ENCODE measurements at places on chromosomes 2 and 18.

- no peak for DNase-seq
Observed at GRCh38 chr2:201407265-201407664, 44.0 kb downstream of the TRAK2 start.

- DNase-seq: no peak
Observed at GRCh38 chr2:33265584-33266338, 210.7 kb upstream of the RASGRP3 start.

- DNase-seq: no peak
Observed at GRCh38 chr2:61640406-61640805, 102.2 kb upstream of the XPO1 start.

- peak; percentile 17 for DNase-seq
Observed at GRCh38 chr2:71070294-71071093, 2.0 kb downstream of the NAGK start.

DNA sequence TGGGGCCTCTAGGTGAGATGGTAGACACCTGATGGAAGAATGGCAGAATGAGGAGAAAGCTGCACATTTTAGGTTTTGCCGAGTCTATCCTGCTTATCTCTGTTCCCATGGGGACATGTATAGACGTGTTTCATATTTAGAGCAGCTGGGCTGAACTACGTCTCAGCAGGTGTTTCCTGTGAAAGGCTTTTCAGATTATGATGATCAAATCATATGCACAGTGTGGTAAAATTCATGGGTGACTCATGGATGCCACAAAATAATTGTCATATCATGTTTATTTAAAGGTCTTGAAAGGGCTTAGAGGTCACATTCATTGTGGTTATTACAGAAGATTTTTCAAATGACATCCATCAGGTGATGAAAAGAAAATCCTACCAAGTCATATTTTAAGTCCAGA, 90.5 kb downstream of the ICOS start:
- peak; percentile 57 for DNase-seq

DNA sequence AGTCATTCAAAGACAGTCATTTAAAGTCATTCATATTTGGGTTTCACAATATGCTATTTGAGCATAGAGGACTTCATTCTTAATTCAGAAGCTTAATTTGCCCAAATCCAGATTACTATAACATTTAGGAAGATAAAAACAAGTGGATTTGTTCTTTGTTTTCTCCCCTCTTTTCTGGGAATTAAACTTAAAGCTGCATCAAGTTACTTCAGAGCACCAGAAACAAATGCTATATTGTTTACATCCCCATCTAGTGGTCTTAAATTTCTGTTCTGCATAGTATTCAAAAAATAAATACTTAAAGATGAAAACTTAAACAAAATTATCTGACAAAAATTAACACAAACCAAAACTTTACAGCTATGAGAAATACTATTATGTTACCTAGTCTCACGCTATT, 34.7 kb upstream of the MARCHF7 start:
- DNase-seq: no peak

DNA sequence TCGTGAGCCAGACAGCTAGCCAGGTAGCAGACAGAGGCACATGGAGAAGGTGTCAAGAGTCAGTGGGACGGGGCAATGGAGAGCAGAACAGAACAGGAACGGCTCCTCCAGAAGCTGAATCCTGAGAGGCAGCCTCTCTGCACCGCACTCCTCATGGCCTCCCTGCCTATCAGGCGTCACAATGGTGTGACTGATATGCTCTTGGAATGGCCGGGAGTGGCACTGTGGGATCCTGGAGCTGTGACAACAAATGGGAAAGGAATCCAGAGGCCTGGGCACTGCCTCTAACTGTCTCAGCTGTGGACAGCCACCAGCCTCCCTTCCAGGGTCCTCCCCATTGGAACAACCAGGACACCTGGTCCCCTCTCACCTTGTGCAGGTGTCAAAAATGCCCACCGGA, 89.1 kb upstream of the ID2 start:
- DNase-seq: no peak

DNA sequence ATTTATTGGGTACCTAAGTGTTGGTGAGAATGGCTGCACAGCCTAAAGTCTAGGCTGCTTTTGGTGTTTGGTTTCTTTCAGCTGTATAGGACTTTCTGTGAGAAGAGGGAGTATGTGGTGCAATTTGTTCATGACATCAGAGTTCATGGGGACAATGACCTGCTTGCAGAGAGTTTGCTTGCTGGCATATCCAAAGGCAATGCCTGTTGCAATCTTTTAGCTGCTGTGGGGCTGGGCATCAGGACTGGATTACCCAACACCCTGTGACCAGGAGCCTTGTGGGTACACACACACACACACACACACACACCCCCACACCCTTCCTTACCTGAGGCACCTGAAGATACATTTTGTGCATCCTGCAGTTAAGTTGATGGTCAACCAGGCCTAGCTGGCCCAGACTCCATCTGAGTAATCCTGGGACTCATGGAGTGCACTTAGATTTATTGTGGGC, 68.4 kb downstream of the LIPG start:
- DNase-seq: no peak

- peak; percentile 31 for DNase-seq
Observed at GRCh38 chr2:234422273-234422732, 74.6 kb downstream of the ARL4C start.

- peak; percentile 42 for DNase-seq
Observed at GRCh38 chr2:2646433-2647051, 315.5 kb upstream of the MYT1L start.

- DNase-seq: no peak
Observed at GRCh38 chr2:46663614-46664013, 184.2 kb downstream of the TMEM247 start.

DNA sequence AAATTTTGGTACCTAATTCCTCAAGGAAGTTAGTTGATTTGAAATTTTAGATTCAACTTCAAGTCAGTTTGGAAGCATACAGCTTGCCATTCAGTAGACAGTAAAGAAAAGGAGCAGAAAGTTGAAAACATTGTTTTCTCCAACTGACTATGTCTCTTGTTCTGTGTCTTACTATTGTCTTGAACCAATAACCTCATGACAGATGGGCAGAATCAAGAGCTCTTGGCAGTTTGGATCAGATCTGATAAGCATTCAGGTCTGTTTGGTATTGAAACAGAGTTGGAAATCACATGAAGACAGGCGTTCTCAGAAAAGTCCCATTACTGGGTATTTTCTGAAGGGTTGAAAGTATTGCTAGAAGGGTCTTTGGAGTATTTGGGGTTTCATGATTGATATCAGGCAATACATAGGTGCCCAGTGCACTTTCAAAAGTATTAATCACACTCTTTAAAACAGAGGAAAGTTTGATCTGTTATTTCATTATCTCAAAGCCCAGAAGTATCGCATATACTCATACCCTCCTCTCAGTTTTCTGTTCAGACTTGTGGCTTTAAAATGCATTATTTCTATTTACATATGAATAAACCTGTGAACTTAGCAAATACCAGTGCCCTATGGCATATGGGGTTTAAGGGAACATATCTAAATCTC, 428.4 kb upstream of the ZEB2 start:
- no peak for DNase-seq

DNA sequence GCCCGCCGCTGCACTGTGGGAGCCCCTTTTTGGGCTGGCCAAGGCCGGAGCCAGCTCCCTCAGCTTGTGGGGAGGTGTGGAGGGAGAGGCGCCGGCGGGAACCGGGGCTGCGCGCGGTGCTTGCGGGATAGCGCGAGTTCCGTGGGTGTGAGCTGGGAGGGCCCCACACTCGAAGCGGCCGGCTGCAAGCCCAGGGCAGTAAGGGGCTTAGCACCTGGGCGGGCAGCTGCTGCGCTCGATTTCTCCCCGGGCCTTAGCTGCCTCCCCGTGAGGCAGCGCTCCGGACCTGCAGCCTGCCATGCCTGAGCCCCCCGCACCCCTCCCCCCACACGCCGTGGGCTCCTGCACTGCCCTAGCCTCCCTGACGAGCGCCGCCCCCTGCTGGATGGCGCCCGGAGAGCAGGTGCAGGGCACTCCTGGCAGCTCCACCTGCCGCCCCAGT, 124.4 kb downstream of the CCDC178 start:
- DNase-seq: no peak

DNA sequence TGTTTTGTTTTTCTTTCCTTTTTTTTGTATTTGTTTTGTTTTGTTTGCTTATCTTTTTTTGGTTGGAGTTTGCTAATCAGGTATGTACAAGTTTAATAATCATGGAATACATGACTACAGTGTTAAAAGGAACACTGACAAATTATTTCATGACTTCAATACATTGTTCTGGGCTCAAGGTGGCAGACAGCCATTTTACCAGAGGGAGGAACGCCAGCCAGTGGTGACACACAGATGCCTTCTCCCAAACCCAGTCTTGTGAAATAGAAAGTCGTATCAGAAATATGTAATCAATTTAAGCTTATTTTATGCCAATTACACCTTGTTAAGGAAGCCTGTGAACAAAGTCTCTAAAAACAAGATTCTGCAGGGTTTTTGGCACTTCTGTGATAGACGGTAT, 264.0 kb upstream of the EPHA4 start:
- DNase-seq: no peak

DNA sequence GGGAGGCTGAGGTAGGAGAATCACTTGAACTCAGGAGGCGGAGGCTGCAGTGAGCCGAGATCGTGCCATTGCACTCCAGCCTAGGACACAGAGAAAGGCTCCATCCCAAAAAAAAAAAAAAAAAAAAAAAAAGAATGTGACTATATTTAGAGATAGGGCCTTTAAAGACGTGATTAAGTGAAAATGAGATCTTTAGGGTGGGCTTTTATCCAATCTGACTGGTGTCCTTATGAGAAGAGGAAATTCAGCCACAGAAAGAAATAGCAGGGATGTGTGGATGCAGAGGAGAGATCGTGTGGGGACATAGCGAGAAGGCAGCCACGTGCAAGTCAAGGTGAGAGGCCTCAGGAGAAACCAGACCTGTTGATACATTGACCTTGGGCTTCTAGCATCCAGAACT, 69.9 kb upstream of the ACSL3 start:
- DNase-seq: no peak

- peak; percentile 32 for DNase-seq
Observed at GRCh38 chr2:238202326-238203093, 985 bp downstream of the ILKAP start.

- DNase-seq: no peak
Observed at GRCh38 chr2:212526059-212526458, 12.5 kb downstream of the ERBB4 start.

GRCh38 chr2:20067992-20068584, 16.7 kb upstream of the LAPTM4A start:
- DNase-seq: no peak

DNA sequence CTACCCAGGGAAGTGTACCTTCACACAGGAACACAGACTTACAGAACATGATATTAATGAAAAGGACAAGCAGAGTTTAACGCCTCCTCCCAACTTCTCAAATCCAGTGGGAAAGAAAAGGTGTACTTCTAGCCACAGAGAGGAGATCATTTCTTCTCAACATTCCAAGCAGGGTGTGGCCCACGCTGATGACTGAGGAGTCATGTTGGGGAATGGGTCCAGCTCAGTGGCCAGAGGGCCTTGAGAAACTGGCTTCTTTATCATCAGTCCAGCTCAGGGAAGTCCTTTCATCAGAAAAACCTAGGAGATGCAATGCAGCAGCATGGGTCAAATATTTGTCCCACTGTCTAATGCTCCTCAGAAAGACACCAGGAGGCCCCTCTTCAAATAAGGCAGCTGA, 63.0 kb downstream of the RBM43 start:
- no peak for DNase-seq

- DNase-seq: no peak
Observed at GRCh38 chr2:133690780-133691179, 122.5 kb upstream of the NCKAP5 start.

GRCh38 chr2:126971162-126971480, 72.4 kb downstream of the TEX51 start:
- no peak for DNase-seq

- no peak for DNase-seq
Observed at GRCh38 chr18:6598657-6599056, 130.9 kb upstream of the ARHGAP28 start.

- no peak for DNase-seq
Observed at GRCh38 chr18:54215069-54215468, 9.4 kb downstream of the MBD2 start.

GRCh38 chr2:20186078-20186854, 38.7 kb downstream of the SDC1 start:
- DNase-seq: peak; percentile 10
